ENCODE measurements at places on chromosomes 6 and 20.
A peak's percentile ranks its signal among the peaks of the same experiment; 100 is the strongest.

GRCh38 chr6:7594579-7595125 is 4.7 kb downstream of the SNRNP48 start:
- no peak for DNase-seq

- peak; percentile 99 for DNase-seq
Measured at GRCh38 chr6:45590226-45590625, 212.5 kb upstream of the SUPT3H start.

GRCh38 chr6:66900133-66901083 is 1193.4 kb upstream of the EYS start:
- no peak for DNase-seq

DNA sequence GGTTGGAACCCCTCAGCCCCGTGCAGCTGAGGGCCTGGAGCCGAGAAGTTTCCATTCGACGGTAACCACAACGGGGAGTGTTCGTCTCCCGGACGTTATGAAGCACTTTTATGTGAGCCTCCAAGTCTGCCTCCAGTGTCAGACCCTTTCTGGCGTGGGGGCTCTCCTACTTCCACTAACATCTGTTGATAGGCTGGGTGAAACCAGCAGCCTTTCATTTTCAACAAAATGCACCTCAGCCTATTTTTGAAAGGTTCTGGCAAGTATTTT is 257.4 kb downstream of the THBS2 start:
- DNase-seq: no peak

- no peak for DNase-seq
Measured at GRCh38 chr6:157251586-157252247, 71.6 kb downstream of the TMEM242 start.

DNA sequence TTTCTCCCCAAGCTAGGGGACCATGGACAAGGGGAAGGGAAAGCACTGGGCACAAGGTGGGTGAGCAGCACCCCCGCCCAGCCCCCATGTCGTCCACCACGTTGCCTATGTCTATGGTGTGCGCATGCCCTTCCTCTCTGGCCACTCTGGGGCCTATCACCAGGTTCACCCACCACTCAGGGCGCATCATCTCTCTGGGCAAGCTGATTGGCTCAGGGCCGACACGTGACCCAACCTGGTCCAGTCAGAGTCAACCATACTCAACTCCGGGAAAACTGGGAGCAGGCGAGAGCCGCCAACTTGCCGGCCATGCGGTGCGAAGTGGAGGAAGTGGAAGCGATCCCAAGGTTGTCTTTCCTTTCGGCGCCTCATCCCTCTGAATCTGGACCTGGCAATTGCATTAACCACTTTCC is 25.9 kb downstream of the ACSS1 start:
- DNase-seq: no peak

GRCh38 chr6:142731611-142732010 is 213.4 kb downstream of the HIVEP2 start:
- DNase-seq: peak; percentile 66

DNA sequence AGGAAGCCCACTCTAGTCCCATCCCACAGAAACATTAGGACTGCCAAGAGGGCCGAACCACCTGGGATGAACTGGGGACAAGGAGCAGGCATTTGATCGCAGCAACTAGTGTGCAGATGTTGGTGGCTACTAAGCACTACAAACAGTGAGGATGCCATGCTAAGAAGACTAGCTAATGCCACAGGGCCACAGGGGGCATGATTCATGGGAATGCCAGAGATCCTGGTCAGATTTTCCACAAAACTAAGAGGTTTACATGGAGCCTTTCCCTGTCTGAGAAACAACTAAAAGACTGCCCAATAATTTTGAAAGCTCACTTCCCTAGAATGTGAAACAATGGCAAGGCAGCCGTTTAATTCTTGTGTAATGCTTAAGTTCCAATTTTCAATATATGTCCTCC is 375.9 kb upstream of the PTCHD4 start:
- no peak for DNase-seq

GRCh38 chr6:17001188-17001587 is 100.7 kb upstream of the STMND1 start:
- no peak for DNase-seq

DNA sequence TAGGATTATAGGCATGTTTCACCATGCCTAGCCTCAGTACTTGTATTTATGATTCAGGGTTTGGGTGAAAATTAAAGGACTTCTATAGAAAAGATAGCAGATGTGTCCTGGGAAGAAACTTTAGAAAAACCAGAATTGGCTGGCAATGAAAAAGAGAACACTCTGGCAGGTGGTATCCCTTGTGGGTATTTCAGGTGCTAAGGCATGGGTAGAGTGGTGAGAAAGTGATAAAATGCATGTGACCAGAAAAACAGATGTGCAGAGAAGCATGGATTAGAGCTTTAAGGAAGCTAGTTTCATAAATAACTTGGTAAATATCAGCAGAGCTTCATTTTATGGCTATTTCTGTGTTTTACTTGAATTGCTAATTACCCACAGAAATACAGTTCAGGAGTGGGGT is 622.2 kb downstream of the DOK5 start:
- DNase-seq: no peak

GRCh38 chr6:80465513-80465912 is 359.0 kb downstream of the BCKDHB start:
- no peak for DNase-seq

DNA sequence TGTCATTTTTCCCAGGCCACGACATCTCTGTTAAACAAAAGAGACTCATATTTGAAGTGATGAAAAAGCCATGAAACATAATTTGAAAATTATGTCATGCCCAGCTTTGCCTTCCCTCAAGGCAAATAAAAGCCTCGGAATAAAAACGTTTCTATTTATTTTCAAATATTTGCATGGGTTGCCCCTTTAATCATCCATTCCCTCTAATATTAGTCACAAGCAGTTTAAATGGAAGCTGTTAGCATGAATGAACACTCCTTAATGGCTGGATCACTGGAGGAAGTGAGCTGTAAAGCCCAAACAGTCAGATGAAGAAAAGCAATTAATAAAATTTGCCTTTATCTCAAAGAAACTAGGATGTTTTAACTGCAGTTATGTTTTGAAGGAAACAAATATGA is 69.3 kb upstream of the STMND1 start:
- peak; percentile 94 for DNase-seq

DNA sequence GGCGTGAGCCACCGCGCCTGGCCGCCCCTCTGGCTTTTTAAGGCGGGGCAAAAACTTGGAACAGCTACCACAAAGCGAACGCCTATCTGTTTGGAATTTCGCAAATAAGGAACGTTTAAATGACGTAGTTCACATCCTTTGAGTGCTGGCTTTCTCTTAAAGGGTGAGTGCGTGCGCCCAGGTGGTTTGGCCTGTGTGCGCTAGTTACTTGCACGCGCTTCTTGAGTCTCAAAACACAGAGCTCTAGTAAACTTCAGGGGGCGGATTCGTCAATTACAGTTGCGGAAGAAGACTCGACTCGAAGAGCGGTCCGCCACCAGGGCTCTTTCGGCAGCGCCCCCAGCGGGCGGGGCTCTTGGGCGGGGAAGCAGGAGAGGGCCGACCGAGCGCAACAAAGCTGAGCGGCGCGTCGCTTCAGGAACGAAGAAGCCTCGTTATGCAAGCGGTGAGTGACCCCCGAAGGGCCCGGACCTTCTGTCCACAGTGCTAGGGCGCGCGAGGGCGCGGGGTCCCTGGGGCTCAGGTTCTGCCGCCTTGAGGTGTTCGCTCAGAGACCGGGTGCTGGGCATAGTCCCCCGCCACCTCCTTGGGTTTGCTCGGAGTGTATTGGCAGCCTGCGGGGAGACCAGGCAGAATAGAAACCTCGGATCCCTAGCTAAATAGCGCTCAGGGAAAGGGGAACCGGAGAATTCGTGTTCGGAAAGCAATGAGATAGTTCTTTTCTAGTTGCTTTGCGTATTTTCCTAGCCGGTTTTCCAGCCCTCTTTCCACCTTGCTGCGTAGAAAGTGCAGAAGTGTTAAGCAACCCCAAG is at the start of gene SYCP2L:
Gene SYCP2L, plus strand, starts transcription at position 362 of the 812 bp plus-strand sequence. Its CDS starts 75 bp downstream, at position 437.
- DNase-seq: peak; percentile 82

DNA sequence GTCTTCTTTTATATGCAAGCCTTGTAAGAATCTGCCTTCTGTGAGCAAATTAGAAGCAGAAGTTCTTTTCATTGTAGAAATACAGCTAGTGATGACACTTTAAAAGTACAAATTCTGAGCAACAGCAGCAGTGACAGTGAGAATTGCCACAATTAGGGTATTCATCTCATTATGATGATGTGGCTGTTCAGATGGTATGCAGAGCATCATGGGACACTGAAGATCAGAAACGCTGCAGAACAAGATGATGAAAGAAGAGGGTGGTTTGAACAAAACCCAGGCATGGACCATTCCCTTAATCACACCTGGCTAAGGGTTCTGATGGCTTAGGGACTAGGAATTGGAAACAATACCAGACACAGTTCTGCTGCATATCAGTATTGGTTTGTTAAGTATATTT is 312.7 kb upstream of the TBX18 start:
- no peak for DNase-seq

GRCh38 chr6:131303338-131303930 is 168.2 kb downstream of the AKAP7 start:
- DNase-seq: no peak

DNA sequence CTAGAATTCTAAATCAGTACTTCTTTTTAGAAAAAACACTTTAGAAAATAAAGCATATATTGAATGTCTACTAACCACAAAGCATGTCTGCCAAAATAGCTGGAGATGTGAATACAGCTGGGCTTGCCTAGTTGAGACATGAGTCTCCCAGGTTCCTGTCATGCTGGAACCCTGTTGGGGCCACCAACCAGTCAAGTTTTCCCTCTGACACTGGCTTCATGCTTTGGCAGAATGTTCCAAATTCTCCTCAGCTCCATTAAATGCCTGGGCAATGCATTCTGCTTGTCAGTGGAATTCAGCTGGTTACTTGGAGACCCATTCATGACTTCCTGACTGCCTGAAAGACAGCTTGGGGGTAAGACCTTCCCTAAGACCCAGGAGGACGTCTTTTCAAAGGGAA is 87.2 kb downstream of the PRND start:
- no peak for DNase-seq

- DNase-seq: no peak
Measured at GRCh38 chr6:18044108-18044783, 56.8 kb upstream of the KIF13A start.

GRCh38 chr6:131688286-131688685 is 12.9 kb downstream of the OR2A4 start:
- no peak for DNase-seq

GRCh38 chr20:10280018-10280908 is 61.6 kb downstream of the SNAP25 start:
- DNase-seq: no peak

- DNase-seq: no peak
Measured at GRCh38 chr6:120320481-120321162, 971.1 kb upstream of the MAN1A1 start.

- DNase-seq: no peak
Measured at GRCh38 chr6:150179030-150179429, 36.2 kb downstream of the PPP1R14C start.

DNA sequence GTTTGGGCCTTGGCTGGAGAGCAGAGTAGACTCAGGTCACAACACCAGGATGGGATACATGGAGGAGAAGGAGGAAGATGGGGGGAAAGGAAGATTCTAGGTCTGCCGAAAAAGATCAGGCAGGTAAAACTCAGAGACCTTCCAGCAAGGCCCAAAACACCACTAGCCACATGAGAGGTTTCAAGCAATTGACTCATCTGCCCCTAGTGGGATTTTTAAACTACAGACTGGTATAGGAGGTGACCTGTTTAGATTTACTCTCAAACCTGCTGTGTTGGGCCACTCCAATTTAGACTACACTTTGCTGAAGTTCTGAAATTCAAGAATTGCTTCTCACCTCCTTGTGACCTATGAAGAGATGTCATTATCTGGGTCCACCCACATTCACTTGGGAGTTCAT is 236.9 kb upstream of the SASH1 start:
- DNase-seq: no peak

DNA sequence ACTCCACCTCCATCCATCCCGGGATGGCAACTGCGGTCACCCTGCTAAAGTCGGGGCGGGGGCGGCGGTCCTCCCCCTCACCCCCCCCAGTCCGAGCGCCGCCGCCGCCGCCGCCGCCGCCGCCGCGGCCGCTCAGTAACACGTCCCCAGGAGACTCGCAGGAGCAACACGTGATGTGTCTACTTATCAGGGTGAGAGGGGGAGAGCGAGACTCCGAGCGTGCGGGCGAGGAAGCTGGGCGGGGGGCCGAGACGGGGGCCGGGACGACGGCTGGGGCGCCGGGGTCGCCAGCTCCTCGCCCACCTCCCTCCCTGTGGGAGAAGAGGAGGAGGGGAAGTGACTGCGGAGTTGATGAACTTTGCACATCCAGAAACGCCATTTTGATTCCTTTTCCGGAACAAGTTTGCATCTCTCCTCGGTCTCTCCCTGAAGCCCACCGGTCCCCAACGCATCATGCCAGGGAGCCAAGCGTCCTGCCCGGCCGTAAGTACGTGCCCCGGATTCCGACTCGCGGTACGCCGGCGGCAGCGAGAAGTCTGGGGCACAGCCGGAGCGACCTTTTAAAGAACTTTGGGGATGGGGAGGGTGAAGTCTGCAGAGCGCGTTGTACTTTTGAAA is at the start of gene RREB1:
Gene RREB1, plus strand, starts transcription at position 384 of the 618 bp plus-strand sequence. CDS start 73,951 bp downstream, outside the sequence.
- no peak for DNase-seq

GRCh38 chr20:24935140-24935539 is 13.9 kb upstream of the CST7 start:
- DNase-seq: no peak

DNA sequence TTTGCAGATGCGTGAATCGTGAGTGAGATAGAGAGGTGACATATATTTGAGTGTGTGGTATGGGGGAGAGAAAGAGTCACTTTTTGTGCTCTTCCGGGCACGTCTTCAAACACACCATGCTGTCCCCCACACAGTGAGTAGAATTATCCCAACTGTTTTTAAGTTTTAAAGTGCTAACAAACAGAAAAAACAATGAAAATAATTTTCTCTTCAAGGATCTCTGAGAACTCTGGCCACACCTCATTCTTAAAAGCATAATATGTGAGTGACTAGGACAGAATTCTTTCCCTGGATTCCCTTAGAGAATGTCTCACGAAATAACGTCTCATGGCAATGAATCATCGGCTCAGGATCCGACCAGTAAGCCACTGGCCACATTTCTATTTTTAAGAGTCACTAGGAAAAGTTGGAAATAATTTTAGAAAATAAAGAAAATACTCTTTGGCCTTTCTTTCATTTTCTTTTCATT is 235.7 kb upstream of the ZNF217 start:
- DNase-seq: peak; percentile 98

DNA sequence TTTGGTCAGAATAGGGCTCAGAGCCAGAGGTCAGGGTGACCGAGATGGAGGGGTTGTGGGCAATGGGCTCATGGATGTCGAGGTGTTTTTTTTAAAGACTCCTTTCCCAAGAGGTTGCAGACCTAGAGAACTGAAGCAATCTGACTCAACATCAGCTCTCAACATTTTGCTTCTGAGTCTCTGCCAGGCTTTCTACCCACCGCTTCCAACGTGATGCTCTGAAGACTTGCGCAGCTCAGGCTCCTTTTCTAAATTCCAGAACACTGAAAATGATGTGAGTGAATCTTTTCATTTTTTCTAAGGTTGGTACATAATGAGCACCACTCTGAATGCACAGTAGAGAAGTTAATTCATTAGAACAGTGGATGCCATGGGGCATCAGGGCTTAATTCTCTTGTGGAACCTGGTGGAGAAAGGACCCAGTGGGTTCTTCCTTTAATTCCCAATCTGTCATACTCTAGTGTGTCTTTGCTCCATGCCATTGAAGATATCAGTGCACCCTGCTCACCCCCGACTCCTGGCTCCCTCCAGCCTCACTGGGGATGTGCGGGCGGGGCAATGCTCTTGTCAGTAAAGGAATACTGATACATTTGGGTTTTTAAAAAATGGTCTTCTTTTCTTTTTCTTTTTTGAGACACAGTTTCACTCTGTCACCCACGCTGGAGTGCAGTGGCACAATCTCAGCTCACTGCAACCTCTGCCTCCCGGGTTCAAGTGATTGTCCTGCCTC is 17.0 kb upstream of the KIF13A start:
- DNase-seq: no peak

Data from bronchial epithelial cell (primary cell).